Testis (tissue), 5 donors: ENCODE measurements at places on chromosomes 5 and 9. TPM values are rescaled to one million over a fixed set of nuclear protein-coding genes. Genes with fewer than 3 reads are reported as not detected.

GRCh38 chr9:34378376-34379060 lies 1.8 kb upstream of the MYORG start:
- H3K36me3 ChIP-seq: no peaks in the 10 kb centered on the region
- H3K4me1 ChIP-seq: peaks cover 15% of the 10 kb centered on the region
- no peaks in the 10 kb centered on the region for H3K27me3 ChIP-seq
- no peak overlapping the region for H3K27ac ChIP-seq

- no peak for DNase-seq
- no peaks in the 10 kb centered on the region for H3K4me1 ChIP-seq
- H3K4me3 ChIP-seq: no peak overlapping the region
- no peak overlapping the region for H3K27ac ChIP-seq
- no peaks in the 10 kb centered on the region for H3K36me3 ChIP-seq
- H3K27me3 ChIP-seq: no peaks in the 10 kb centered on the region
Measured at GRCh38 chr5:148599187-148599586, 55.1 kb downstream of the HTR4 start.

The PPP3R2 gene
- polyA plus RNA-seq: 241 TPM

GRCh38 chr9:121887553-121888437 lies 205.3 kb downstream of the TTLL11 start:
- peaks cover 10% of the 10 kb centered on the region for H3K4me1 ChIP-seq
- DNase-seq: no peak
- H3K27ac ChIP-seq: no peak overlapping the region
- no peaks in the 10 kb centered on the region for H3K36me3 ChIP-seq

The OR1L8 gene
- polyA plus RNA-seq: 0.36 TPM

DNA sequence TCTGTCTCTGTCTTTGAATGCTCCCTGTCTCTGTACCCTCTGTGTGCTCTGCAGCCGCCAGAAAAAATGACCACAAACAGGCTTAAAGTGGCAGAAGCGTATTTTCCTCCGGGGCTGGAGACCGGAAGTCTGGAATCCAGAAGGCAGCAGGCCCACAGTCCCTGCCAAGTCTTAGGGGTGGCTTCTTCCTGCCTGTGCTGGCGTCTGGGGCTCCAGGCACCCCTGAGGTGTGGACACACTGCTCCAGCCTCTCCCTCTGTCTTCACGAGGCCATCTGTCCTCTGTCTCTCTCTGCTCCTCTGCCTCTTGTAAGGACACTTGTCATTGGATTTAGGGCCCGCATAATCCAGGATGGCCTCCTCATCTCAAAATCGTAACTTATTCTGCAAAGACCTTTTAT lies 298.4 kb upstream of the IRX4 start:
- peaks cover 3% of the 10 kb centered on the region for H3K4me1 ChIP-seq
- H3K4me3 ChIP-seq: no peak overlapping the region
- no peaks in the 10 kb centered on the region for H3K36me3 ChIP-seq
- no peaks in the 10 kb centered on the region for H3K27me3 ChIP-seq
- DNase-seq: no peak

GRCh38 chr9:24342457-24342856 lies 203.2 kb downstream of the IZUMO3 start:
- H3K27ac ChIP-seq: no peak overlapping the region
- H3K4me1 ChIP-seq: no peaks in the 10 kb centered on the region
- DNase-seq: no peak
- H3K27me3 ChIP-seq: no peaks in the 10 kb centered on the region

DNA sequence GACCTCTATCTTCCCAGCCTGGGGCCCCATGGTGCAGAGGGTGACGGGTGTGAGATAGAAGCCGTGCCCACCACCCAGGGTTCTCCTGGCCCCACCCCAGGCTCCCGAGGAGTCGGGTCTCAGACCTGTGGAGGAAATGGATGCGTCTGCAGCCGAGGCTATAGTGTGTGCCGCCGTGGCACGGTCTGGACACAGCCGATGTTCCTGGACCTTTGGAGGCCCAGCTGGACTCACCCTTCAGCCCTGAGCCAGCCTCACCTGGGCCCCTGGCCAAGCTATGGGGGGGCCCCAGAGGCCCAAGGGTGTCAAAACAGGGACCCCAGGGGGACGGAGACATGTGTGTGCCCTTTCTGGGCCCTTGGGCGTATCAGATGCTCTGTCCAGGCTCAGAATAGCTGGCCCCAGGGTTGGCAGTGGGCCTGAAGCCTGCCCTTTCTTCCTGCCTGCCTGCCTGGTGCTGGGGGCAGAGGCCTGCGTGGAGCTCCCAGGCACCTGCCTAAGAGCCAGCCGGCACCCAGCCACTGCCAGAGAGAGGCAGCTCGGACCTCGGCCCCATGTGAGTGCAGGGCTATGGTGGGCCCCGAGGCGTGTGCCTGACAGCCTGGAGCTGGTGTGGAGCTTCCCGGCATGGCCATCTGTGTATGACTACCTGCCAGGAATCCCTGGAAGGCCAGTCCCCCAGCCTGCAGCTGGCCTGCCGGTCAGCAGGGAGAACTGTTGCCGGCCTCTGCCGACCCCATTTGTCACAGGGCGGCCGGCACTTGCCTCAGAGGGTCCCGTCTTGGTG lies 41.8 kb downstream of the KCNT1 start:
- H3K4me1 ChIP-seq: no peaks in the 10 kb centered on the region
- no peak overlapping the region for H3K4me3 ChIP-seq
- H3K36me3 ChIP-seq: no peaks in the 10 kb centered on the region
- no peak for DNase-seq
